GM23338 (cell line): ENCODE measurements at places on chromosomes 4 and X.

DNA sequence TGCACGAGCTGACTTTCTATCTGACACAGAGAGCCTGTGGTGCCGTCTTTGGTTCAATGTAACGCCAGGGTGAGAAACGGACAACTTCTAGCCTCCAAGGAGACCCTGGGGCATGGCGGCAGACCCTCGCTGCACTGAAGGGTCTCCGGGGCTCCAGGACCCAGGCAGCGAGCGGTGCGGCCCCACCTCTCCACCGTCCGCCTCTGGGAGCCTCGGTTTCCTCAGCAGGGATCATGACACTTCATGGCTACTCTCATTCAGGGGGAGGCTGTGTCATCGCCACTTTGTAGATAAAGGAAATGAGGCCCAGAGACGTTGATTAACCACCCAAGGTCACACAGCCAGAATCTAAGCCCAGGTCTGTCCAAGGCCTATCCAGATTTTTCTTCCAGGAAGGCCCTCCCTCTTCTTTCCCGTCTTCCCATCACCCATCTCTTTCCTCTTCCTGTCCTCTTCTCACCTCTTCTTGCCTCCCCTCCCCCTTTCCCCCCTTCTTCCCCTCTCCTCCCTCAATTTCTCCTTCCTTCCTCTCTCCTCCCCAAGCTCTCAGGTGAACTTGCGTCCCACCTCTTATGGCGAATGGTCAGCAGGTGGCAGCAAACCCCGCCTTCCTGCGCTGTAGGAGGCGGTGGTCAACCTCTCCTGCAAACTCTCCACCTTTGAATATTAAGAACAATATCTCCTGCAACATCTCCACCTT, 69.3 kb upstream of the HMX1 start:
- DNase-seq = peak; percentile 73

- no peak for DNase-seq
Measured at GRCh38 chr4:89752932-89753598, 83.9 kb downstream of the SNCA start.

DNA sequence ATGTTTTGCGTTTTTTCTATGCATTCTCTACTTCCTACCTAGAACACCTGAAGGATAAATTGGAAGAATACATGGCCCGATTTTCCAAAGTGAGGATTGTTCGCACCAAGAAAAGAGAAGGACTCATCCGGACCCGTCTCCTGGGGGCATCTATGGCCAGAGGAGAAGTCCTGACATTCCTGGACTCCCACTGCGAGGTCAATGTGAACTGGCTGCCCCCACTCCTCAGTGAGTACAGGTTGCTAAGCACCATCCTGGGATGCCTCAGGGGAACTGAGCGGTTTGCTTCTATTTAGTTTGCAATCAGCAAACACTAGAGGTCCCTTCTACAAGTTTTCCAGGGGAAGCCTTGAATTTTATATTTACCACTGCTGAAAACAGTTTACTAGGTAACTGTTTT, 359.3 kb upstream of the GALNT7 start:
- DNase-seq = peak; percentile 95

GRCh38 chr4:176729489-176729888, 63.2 kb downstream of the VEGFC start:
- DNase-seq = no peak

- peak; percentile 22 for DNase-seq
Measured at GRCh38 chrX:116198810-116199209, 28.3 kb downstream of the AGTR2 start.

- DNase-seq = no peak
Measured at GRCh38 chrX:20680998-20681397, 414.3 kb upstream of the RPS6KA3 start.

DNA sequence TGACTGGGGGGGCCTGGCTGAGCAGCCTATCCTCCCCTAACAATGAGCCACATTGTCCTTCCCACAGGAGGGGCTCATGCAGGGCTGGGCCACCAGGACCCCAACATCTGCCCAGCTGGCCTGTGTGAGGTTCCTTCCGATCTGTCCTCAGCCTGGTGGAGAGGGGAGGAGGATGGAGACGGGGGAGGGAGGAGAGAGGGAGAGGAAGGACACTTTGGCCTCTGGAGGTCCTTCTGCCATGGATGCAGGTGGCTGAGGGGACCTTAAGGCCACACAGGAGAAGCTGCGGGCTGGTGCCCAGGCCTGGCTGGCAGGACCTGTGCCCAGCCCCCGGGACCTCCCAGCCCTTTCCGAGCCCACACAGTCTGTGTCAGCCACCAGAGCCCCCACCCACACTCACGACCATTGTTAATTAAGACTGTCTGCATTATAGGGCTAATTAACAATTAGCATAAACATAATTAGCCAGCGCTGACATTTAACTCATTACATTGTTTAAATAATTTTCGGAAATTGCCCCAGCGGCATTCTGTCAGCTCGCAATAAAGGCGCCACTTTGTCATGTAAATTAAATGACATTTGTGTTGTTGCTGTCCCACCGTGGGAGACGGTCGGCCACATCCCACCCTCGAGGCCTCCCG, 53.0 kb upstream of the NKX1-1 start:
- DNase-seq = no peak

DNA sequence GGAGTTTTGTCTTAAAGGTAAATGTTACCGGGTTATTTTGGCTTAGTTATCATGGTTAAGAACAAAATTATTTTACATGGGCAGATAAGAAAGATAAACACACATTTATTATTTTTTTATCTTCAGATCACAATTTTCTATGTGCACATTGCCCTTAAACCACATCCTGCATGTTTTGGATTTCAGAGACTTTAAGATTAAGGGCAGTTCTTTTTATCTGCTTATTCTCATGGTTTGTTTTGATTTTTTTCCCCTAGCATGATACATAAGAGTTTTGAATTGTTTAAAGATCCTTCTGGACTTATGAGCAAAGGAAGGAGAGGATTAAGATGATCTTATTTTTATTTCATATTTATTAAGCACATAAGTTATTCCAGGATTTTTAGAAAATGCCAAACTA, 190.1 kb upstream of the BMP3 start:
- DNase-seq = no peak

- DNase-seq = no peak
Measured at GRCh38 chr4:8741513-8742226, 130.0 kb downstream of the HMX1 start.

GRCh38 chrX:13338996-13339515, 19.2 kb upstream of the ATXN3L start:
- no peak for DNase-seq
